ENCODE measurements at places on chromosomes 12 and 14.

DNA sequence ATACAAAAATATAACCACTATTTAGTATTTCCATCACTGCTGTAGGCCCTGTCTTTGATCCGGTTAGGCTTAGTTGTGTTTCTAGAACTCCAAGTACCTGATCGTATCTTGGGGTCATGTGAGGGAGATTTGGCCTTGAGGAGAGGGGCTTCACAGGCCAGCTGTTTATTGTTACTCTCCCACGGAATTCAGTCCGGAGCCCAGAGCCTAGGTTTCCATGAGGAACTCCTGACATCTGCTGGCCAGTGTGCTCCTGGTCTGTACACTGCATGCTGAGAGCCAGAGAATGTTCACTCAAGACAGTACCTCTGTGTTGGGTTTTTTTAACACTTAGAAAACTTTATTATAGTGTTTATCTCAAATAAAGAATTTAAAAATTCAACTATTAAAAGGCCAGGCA, 341.0 kb upstream of the TMEM132C start:
- no peak for DNase-seq

DNA sequence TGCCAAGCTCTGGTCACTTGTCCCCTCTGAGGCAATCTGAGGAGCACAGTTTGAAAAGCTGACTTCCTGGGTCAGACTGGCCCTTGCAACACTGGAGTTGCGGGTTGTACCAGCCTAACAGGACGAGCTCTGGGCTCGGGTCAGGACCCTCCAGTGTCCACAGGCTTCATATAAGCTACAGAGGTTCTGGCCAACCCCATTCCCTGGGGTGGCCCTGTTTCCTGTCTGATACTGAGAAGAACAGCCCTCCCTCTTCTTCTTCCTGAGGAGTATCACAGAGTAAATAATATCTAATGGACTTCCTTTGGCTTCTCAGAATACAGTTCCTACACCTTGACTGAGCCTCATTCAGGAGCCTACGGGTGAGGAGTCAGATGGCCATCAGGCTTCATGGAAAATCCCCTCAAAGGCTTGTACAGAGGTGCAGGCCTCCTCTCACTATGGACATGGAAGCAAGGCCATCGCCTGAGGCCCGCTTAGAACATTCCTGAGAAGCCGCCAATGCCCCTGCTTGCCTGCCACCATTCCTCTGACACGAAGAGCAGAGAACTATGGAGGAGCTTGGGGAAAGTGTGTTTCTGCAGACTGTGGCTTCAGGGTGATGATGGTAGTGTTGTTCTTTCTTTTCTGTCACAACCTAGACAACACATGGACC, 28.5 kb upstream of the ANO2 start:
- no peak for DNase-seq

GRCh38 chr14:28023853-28024252, 742.7 kb upstream of the FOXG1 start:
- no peak for DNase-seq

GRCh38 chr14:100443603-100444002, 120.5 kb downstream of the SLC25A47 start:
- DNase-seq: no peak

DNA sequence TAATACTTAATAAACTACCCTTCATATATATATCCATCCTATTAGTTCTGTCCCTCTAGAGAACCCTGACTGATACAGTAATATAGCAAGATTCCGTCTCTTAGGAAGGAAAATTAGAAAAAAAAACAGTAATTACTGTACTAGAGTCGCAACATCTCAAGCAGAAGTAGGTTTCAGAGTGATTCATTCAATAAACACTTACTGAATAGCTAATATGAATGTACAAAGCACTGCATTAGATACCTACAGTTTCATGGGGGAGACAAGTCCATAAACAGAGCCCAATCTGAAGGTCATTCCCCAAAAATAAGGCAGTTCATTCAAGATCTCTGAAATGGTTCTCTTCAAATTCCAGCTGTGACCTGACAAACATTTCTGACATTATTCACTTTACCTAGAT, 9.9 kb downstream of the CERS5 start:
- DNase-seq: no peak

GRCh38 chr12:54017027-54017788, 8.4 kb downstream of the HOXC8 start:
- no peak for DNase-seq

DNA sequence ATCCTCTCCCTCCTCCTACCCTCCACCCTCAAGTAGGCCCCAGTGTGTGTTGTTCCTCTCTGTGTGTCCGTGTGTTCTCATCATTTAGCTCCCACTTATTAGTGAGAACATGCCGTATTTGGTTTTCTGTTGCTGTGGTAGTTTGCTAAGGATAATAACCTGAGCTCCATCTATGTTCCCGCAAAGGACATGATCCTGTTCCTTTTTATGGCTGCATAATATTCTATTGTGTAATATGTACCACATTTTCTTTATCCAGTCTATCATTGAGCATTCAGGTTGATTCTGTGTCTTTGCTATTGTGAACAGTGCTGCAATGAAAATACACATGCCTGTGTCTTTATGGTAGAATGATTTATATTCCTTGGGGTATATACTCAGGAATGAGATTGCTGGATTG, 30.5 kb downstream of the JDP2 start:
- DNase-seq: no peak

DNA sequence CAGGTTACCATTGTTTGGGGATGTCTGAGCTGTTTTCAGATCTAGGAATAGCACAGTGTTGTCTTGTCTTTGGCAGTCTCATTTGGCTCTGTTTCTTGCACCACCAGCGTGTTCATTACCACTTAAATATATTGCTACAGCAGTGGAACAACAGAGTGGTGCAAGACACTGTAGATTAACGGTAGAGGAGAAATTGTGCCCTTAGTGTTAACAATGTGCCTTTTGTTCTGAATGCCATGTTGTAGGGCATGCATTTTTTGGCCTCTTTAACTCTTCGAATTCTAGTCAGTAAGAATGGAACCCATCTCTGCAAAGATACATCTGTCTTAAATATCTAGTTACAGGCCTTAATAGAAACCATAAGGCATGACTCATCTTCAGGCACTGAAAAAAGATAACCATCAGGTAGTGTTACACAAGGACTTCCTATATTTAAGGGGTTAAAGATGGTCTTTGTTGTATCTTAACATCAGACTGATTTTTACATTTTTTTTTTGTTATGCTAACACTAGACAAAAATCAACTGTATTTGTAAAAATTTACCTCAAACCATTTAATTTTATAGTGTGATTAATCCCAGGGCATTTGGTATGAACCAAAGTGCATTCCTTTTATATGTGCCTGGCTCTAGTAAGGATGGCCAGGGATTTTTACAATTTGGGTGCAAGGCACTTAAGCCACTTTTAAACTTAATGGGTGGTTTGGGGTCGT, 12.9 kb downstream of the DYRK2 start:
- no peak for DNase-seq

GRCh38 chr12:104825408-104825807, 132.7 kb downstream of the SLC41A2 start:
- no peak for DNase-seq

DNA sequence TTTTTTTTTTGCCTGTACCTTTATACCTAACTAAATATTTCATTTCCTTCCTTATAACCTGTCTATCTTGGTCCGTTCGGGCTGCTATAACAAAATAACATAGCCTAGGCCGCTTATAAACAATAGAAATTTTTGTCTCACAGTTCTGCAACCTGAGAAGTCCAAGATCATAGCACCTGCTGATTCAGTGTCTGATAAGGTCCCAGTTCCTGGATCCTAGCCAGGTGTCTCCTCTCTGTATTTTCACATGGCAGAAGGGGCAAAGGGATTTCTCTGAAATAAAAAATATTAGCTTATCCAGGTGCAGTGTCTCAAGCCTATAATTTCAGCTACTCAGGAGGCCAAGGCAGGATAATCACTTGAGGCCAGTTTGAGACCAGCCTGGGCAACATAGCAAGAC, 1046.6 kb upstream of the USP15 start:
- DNase-seq: no peak

DNA sequence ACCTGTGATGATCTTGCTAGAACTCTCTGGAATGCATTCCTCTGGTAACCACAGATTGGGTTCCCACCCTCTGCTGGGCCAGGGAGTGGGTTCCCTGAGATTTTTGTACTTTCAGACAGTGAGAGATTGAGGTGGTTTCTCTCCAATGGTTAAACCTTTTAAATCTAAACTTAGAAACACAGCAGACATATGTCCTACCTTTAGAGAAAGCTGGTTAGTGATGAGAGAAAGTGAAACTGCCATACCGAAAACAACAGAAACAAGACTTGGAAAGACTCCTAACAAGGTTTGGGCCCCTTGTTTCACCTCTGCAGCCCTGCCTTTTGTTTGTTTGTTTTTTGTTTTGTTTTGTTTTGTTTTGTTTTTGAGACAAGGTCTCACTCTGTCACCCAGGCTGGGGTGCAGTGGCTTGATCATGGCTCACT, 9.7 kb upstream of the SGPP1 start:
- no peak for DNase-seq

GRCh38 chr12:106276032-106276740, 26.3 kb upstream of the TCP11L2 start:
- no peak for DNase-seq

DNA sequence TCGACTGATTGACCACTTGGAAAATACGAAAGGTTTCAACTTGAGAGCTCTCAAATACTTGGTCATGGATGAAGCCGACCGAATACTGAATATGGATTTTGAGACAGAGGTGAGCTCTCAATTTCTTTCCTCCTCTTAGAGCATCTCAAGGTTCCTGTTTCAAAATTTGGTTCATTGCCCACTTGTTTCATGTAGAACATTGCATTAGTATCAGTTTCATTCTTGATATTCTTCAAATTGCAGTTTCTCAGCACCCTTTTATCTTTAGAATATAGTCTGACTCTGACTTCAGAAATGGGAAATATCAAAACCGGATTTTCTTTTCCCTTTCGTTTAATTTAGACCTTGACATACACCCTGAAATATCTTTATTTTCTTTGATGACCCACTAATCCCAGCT, 8.8 kb downstream of the DDX47 start:
- no peak for DNase-seq

DNA sequence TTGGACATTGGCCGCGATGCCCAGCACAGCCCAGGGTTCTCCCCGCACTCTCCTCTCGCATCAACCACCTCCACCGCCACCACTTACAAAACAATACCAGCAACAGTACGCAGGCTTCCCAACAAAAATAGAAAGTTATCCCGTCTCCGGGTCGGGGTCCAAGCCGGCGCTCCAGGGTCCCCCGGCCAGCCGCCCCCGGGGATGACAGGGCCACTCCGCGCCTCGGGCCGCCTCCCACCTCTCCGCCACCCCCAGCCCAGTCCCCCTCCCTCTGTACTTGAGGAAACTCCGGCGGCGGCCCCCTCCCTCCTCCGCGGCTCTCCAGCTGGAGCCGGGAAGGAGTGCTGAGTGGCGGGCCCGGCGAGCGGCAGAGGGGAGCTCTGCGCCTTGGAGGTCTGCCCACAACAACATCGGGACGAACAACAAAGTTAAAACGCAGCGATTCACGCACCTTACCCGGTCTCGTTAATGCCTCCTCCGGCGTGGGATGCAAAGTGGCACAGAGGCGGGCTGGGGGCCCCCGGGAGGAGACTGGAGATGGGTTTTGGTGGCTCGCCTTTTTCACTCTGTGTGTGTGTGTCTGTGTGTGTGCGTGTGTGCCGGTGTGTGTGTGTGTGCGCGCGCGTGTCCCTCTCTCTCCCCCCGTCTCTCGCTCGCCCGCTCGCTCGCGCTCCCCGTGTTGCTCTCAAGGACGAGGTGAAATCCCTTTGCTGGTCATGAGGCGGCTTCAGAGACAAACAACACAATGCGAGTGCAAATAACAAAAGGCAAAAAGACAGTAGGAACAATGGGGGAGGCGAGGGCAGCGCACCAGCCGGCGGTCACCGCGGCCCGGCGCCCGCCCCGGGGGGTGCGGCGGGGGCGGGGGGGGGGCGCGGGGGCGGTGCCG, 386.8 kb downstream of the BCAT1 start:
- no peak for DNase-seq

GRCh38 chr14:23033801-23034497, 751 bp downstream of the PSMB5 start:
- DNase-seq: no peak

- DNase-seq: no peak
These were observed 106.9 kb upstream of the HIF1A start for GRCh38 chr14:61588419-61588901.

DNA sequence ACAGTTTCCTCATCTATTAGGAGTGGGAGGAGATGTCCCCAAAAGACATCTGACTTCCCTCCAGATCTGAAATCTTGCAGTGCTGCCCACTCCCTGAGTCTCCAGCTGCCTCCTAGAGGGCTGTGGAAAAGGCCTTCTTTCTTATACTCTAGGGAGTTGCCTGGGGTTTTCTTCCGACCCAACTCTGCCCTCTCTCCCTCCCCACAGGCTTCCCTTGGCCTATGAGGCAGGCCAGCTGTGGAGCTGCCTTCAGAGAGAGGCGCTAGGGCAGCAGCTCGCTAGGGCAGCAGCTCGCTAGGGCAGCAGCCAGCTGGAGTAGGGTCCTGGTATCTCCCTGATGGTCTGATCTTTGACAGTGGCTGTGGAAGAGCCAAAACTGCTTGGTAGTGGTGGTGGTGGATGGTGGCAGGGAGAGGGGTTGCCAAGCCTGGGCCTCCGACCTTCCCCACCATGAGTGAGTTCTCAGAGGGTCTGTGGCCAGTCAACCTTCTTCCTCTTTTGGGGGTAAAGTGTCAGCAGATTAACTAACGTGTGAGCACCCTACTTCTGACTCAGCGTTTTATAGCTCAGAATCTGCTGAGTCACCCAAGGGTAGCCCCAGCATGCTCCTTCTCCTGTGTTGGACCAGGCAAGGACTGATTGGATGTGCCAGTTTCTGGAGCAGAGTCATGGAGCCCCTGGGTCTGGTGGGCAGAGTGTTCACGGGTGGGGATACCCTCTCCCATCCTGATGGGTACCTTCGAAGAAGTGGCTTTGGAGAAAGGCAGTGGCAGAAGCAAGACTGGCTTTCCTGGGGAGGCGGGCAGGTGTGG, 2.3 kb downstream of the SLC48A1 start:
- no peak for DNase-seq

- no peak for DNase-seq
These were observed 13.0 kb downstream of the FGD6 start for GRCh38 chr12:95204141-95204866.

GRCh38 chr12:33663000-33663654, 223.5 kb upstream of the SYT10 start:
- DNase-seq: no peak

- DNase-seq: no peak
These were observed 46.2 kb upstream of the CCDC91 start for GRCh38 chr12:28144059-28144458.

DNA sequence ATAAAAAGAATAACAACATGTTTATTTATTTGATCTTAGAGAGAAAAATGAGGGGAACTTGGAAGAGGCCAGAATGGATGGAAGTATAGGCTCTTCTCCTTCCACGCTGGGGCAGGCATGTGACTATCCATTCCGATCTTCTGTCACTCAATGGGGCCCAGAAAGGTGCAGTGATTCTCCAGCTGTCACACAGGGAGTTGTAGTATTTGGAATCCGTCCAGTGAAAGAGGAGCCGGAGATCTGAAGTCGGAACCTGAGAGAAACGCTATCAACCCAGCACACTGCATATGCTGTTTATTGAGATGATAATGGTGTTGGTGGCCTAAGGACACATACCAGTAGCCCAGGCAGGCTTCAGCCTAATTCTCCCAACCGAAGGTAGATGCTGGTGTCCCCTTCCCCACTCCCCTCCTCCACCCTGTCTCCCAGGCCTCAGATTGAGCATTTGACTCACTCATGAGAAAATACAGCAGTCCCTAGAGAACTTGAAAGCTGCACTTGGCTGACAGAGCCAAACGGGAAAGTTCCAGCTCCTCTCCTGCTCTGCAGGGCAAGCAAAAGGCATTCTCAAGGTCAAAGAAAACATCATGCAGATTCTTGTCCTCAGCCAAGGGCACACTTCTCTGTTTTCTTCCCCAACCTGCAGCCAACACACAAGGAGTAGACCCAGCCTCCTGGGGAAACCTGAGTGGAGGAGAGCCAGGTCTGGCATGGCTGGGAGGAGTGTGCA, 100.4 kb downstream of the IRF2BPL start:
- no peak for DNase-seq
